ENCODE measurements at places on chromosomes 5 and 9.

- DNase-seq: no peak
Observed at GRCh38 chr5:168529374-168530234, 499 bp downstream of the FBLL1 start.

- DNase-seq: no peak
Observed at GRCh38 chr5:172015346-172015745, 8.9 kb upstream of the FBXW11 start.

DNA sequence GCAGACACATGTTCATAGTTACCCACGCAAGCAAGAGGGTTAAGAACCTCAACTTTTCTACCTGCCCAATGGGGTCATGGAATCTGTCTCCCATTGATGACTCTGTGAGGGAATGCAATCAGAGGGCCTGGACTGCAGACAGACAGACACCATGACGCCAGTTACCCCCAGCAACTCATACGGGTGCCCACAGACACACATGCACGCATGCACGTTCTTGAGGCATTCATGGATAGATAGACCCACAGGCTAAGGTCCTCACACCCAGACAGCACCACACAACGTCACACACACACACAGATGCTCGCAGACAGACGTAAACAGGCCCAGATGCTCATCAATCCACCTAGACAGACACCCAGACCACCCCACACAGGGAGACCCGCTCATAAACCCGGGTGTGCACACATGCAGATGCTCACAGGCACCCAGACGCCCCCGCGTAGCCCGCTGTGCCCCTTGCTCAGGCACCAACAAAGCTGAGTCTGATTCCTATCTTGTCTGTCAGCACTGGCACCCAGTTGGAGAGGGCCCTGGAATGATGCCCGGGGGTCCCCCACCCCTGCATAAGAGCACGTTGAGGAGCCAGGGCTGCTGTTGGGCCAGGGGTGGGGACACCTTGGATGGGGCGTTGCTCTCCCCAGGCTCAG lies 23.6 kb downstream of the LHX2 start:
- DNase-seq: no peak

- no peak for DNase-seq
Observed at GRCh38 chr5:100746730-100747129, 156.4 kb downstream of the ST8SIA4 start.

GRCh38 chr5:73678807-73679206 lies 52.8 kb downstream of the ARHGEF28 start:
- no peak for DNase-seq
